ENCODE measurements at places on chromosomes 2 and 18.

GRCh38 chr2:181052523-181052891 lies 72.1 kb downstream of the UBE2E3 start:
- no peak for DNase-seq

GRCh38 chr2:168200930-168201583 lies 46.3 kb downstream of the STK39 start:
- no peak for DNase-seq

DNA sequence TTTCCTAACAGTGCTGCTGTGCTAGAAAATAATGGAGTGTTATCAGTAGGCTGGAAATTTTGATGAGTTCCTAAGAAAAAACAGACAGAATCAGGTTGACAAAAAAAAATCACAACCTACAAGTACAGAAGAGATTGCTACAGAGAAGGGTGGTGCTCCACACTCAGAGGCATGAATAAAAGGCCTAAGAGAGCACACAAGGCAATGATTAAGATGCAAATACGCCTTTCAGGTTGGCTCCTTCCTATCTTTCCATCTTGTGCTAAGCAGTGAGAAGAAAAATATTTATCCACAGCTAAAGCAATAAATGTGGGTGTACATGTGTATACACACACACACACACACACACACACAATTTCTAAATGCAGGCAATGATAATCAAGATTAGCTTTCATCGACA lies 130.6 kb upstream of the UBE2E3 start:
- DNase-seq = no peak

DNA sequence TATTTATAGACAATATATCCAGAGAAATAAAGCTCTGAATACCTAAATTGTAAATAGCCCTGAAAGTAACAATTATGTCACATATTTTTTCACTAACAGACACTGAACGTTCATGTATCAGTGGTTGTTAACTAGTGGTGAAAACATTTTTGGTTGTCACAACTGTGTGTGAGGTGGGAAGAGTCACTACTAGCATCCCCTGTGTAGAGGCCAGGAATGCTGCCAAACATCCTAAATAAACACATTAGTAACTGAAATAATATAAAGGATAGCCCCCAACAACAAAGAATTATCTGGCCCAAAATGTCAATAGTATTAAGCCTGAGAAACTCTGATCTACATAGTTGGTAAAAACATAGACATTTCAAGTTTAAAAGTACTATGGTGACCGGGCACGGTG lies 64.5 kb downstream of the ROCK1 start:
- DNase-seq = no peak

DNA sequence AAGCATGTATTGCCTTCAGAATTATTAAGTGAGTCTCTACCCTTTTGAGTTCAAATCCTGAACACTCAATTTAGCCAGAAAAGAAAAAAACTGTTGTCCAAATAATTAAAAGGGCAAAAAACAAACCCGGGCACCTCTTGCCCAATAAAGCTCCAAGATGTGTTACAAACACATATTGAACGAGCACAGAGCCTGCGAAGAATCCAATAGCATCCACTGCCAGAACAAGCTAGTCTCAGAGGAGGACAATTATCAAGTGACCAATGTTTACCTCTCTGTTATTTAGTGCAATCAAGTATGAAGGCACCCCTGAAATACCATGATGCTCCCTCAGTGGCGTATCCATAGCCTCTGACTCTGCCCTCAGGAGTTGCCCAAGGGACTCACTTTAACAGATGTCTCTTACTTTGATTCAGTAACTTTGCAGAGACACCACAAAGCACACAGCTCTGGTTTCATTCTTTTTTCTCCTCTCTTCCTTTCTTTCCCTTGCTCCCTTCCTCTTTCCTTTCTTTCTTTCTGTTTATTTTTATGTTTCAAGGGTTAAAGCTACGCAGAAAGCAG lies 93.5 kb upstream of the SPATS2L start:
- DNase-seq = no peak

GRCh38 chr2:25029183-25029554 lies 12.7 kb upstream of the EFR3B start:
- DNase-seq = no peak

All from NCI-H524 treated with DMSO at 0.1 percent for 48 hours (cell line).